Natural killer cell (primary cell): ENCODE measurements at places on chromosomes 2 and 18. TPM values are rescaled to one million over a fixed set of nuclear protein-coding genes. Genes with fewer than 3 reads are reported as not detected.

- H3K4me3 ChIP-seq = no peak overlapping the region
- no peaks in the 10 kb centered on the region for H3K36me3 ChIP-seq
- H3K27ac ChIP-seq = no peak overlapping the region
Observed at GRCh38 chr18:35835833-35836232, 136.6 kb upstream of the RMP24 start.

DNA sequence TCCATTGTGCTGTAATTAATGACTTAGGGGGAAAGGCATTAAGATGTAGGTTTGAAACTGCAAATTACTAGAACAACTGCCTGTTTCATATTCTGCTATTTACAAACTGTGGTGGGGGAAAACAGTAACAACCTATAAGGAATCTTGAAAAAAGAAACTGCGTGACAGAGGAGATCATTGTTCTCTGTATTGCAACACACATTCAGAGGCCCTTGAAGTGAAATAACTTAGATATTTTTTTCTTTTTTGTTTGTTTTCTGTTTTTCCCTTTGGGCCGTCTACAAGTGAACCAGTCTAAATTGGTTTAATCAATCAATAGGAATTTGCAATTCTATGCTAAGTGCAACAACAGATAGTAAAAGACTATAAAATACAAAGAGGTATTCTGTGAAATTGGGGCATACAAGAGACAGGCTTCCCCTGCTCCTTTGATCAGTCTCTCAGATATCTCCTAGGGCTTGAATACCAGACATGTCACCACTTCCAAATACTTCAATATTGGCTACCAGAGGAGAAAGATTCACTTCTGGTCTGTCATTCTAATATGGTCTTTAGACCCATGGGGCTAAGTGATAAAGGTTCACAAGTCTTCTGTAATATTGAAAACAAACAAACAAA lies 2055.1 kb upstream of the CELF4 start:
- H3K4me3 ChIP-seq = no peak overlapping the region
- H3K27me3 ChIP-seq = no peaks in the 10 kb centered on the region
- no peak for DNase-seq
- H3K4me1 ChIP-seq = no peaks in the 10 kb centered on the region

GRCh38 chr2:170235860-170236679 lies 58.1 kb downstream of the MYO3B start:
- H3K27ac ChIP-seq = no peak overlapping the region
- no peak for DNase-seq
- no peaks in the 10 kb centered on the region for H3K36me3 ChIP-seq
- H3K27me3 ChIP-seq = no peaks in the 10 kb centered on the region

GRCh38 chr2:120432976-120433815 lies 87.3 kb downstream of the INHBB start:
- H3K4me1 ChIP-seq = no peaks in the 10 kb centered on the region
- no peak overlapping the region for H3K4me3 ChIP-seq
- H3K36me3 ChIP-seq = no peaks in the 10 kb centered on the region

- no peak overlapping the region for H3K27ac ChIP-seq
- no peak for DNase-seq
- no peaks in the 10 kb centered on the region for H3K4me1 ChIP-seq
- H3K4me3 ChIP-seq = no peak overlapping the region
- H3K27me3 ChIP-seq = no peaks in the 10 kb centered on the region
Observed at GRCh38 chr2:173659509-173659908, 304.8 kb downstream of the CDCA7 start.

- DNase-seq = no peak
- no peaks in the 10 kb centered on the region for H3K36me3 ChIP-seq
- no peaks in the 10 kb centered on the region for H3K4me1 ChIP-seq
- no peaks in the 10 kb centered on the region for H3K27me3 ChIP-seq
Observed at GRCh38 chr2:170885130-170885791, 43.8 kb upstream of the GORASP2 start.

DNA sequence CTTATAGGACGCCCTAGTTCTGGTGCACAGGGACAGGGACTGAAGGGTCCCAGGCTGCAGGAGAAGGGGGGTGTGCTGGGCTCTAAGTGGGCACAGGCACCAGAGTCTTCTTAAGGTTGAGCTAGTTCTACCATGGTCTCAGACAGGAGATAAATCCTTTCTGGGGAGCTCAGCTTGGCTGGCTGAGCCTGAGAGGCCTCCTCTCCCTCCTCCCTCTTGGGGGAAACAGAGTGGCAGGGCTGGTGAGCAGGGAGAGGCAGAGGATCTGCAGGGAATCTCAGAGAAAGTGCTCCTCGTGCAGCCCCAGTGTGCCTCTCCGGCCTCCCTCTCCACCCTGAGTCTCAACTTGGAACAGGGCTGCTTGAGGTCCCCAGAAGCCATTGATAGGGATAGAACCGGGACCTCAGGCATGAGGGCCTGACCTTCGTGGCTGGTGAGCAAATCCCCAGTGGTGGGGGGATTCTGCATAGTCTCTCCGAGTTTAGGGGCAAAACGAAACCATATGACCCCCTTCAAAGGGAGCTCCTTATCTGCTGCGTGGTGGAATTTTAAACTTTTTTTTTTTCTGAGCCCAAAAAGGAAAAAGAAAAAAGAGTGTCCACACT lies 2.0 kb downstream of the GDF7 start:
- H3K27me3 ChIP-seq = peaks cover 53% of the 10 kb centered on the region
- no peak overlapping the region for H3K27ac ChIP-seq
- no peak for DNase-seq
- H3K36me3 ChIP-seq = no peaks in the 10 kb centered on the region
- H3K4me3 ChIP-seq = no peak overlapping the region

- no peak overlapping the region for H3K4me3 ChIP-seq
- no peaks in the 10 kb centered on the region for H3K4me1 ChIP-seq
- H3K27me3 ChIP-seq = no peaks in the 10 kb centered on the region
- no peak overlapping the region for H3K27ac ChIP-seq
- DNase-seq = no peak
Observed at GRCh38 chr18:7417727-7418126, 149.4 kb upstream of the PTPRM start.

GRCh38 chr2:219697811-219698747 lies 70.6 kb downstream of the SLC4A3 start:
- peaks cover 3% of the 10 kb centered on the region for H3K27me3 ChIP-seq
- no peaks in the 10 kb centered on the region for H3K4me1 ChIP-seq
- H3K27ac ChIP-seq = no peak overlapping the region
- H3K4me3 ChIP-seq = no peak overlapping the region
- no peak for DNase-seq

- H3K4me3 ChIP-seq = no peak overlapping the region
- H3K36me3 ChIP-seq = no peaks in the 10 kb centered on the region
- no peaks in the 10 kb centered on the region for H3K4me1 ChIP-seq
- no peak for DNase-seq
Observed at GRCh38 chr2:197596766-197597165, 78.6 kb downstream of the RFTN2 start.

- peaks cover 18% of the 10 kb centered on the region for H3K4me1 ChIP-seq
- H3K36me3 ChIP-seq = no peaks in the 10 kb centered on the region
- peaks cover 2% of the 10 kb centered on the region for H3K27me3 ChIP-seq
- no peak overlapping the region for H3K4me3 ChIP-seq
Observed at GRCh38 chr2:219643788-219644398, 16.5 kb downstream of the SLC4A3 start.

DNA sequence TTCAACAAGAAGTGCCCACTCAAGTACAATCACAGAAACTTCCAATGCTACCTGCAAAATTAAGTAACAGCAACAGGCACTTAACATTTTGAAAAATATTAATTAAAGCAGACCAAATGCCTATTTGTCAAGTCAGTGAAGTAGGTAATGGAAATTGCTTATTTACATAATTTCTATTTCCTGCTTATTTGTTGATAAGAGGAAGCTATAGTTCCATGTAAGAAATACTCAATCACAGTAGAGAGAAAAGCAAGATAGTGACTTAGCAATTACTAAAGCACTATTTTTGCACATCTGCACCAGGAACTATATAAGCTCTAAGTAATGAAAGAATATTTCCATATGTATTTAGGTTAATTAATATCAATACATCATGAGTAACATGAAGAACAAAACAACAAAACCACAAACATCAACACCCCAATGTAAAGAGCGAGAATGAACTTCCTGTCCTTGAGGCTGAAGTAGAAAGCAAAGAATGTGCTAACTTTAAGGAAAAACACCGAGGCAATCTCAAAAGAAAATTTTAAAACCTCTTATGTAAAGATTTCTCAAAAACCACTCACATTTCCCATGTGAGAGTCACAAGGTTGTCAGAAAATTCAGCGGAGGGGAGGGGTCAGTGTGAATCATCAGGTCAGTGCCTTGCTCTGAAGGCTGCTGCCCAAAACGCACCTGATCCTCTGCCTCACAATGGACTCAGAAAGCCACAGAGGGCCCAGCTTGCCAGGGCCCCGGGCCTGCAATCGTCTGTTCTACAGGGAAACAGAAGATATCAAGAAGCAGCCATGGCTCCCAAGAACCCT lies 12.5 kb downstream of the NPC1 start:
- peaks cover 20% of the 10 kb centered on the region for H3K36me3 ChIP-seq
- no peaks in the 10 kb centered on the region for H3K27me3 ChIP-seq
- no peak overlapping the region for H3K4me3 ChIP-seq
- peak; percentile 49 for DNase-seq
- peaks cover 67% of the 10 kb centered on the region for H3K4me1 ChIP-seq

GRCh38 chr2:236176417-236176816 lies 8.2 kb upstream of the GBX2 start:
- no peak overlapping the region for H3K27ac ChIP-seq
- peaks cover 13% of the 10 kb centered on the region for H3K4me1 ChIP-seq
- no peak for DNase-seq
- H3K4me3 ChIP-seq = no peak overlapping the region

DNA sequence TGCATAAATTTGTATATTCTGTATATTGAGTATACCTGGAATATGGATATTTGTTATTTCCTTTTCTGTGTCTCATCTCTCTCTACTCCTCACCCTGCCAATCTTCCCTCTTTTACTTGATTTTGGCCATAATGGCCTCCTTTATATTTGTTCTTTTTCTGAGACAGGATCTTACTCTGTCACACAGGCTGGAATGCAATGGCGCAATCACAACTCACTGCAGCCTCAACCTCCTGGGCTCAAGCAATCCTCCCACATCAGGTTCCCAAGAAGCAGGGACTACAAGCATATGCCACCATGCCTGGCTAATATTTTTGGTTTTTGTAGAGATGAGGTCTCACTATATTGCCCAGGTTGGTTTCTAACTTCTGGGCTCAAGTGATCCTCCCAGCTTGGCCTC lies 30.5 kb downstream of the PREPL start:
- H3K27ac ChIP-seq = no peak overlapping the region
- peaks cover 25% of the 10 kb centered on the region for H3K36me3 ChIP-seq
- no peaks in the 10 kb centered on the region for H3K4me1 ChIP-seq
- no peaks in the 10 kb centered on the region for H3K27me3 ChIP-seq
- DNase-seq = no peak

GRCh38 chr2:132496555-132496954 lies 80.0 kb downstream of the GPR39 start:
- H3K27ac ChIP-seq = no peak overlapping the region
- H3K4me1 ChIP-seq = no peaks in the 10 kb centered on the region
- H3K27me3 ChIP-seq = no peaks in the 10 kb centered on the region
- no peak for DNase-seq
- no peak overlapping the region for H3K4me3 ChIP-seq

GRCh38 chr18:8468191-8468590 lies 141.0 kb upstream of the RAB12 start:
- no peaks in the 10 kb centered on the region for H3K36me3 ChIP-seq
- H3K27ac ChIP-seq = no peak overlapping the region
- no peak overlapping the region for H3K4me3 ChIP-seq
- H3K27me3 ChIP-seq = no peaks in the 10 kb centered on the region
- no peaks in the 10 kb centered on the region for H3K4me1 ChIP-seq

GRCh38 chr2:240913810-240914644 lies 7.9 kb downstream of the CROCC2 start:
- no peak overlapping the region for H3K4me3 ChIP-seq
- no peak overlapping the region for H3K27ac ChIP-seq

GRCh38 chr2:188196343-188197008 lies 95.2 kb upstream of the GULP1 start:
- DNase-seq = no peak
- H3K36me3 ChIP-seq = no peaks in the 10 kb centered on the region
- H3K4me1 ChIP-seq = no peaks in the 10 kb centered on the region
- H3K4me3 ChIP-seq = no peak overlapping the region
- H3K27me3 ChIP-seq = no peaks in the 10 kb centered on the region

GRCh38 chr2:72915907-72916742 lies 1.2 kb upstream of the EMX1 start:
- peak; percentile 60 for DNase-seq
- no peak overlapping the region for H3K27ac ChIP-seq
- no peaks in the 10 kb centered on the region for H3K36me3 ChIP-seq
- H3K27me3 ChIP-seq = peaks cover 74% of the 10 kb centered on the region

DNA sequence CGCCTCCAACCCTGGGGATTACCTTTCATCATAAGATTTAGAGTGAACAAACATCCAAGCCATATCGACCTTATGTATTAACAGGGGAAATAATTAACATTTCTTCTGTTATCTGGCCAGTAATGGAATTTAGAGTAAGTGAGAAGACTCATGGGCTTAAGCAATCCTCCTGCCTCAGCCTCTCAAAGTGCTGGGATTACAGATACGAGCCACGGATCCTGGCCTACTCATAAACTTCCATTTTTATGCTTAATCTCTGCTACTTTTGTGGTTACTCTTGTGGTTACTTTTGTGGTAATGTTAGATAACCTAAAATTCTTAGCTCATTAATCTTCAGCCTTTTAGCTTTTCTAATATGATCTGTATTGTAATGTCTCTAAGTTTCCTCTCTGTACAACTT lies 159.3 kb upstream of the SLC8A1 start:
- no peaks in the 10 kb centered on the region for H3K36me3 ChIP-seq
- no peaks in the 10 kb centered on the region for H3K4me1 ChIP-seq
- H3K27ac ChIP-seq = no peak overlapping the region
- no peak overlapping the region for H3K4me3 ChIP-seq
- no peak for DNase-seq
- H3K27me3 ChIP-seq = no peaks in the 10 kb centered on the region

- no peaks in the 10 kb centered on the region for H3K27me3 ChIP-seq
- no peak overlapping the region for H3K27ac ChIP-seq
- H3K4me3 ChIP-seq = no peak overlapping the region
Observed at GRCh38 chr2:220775856-220776488, 796.1 kb downstream of the EPHA4 start.

- H3K4me1 ChIP-seq = no peaks in the 10 kb centered on the region
- no peaks in the 10 kb centered on the region for H3K36me3 ChIP-seq
- H3K27me3 ChIP-seq = no peaks in the 10 kb centered on the region
- no peak overlapping the region for H3K4me3 ChIP-seq
- H3K27ac ChIP-seq = no peak overlapping the region
- DNase-seq = no peak
Observed at GRCh38 chr2:238635647-238636051, 208.9 kb downstream of the ASB1 start.

Gene VIL1
- total RNA-seq = 1.8 TPM

Gene CD28
- 3.5 TPM for total RNA-seq

Gene GPBAR1
- 2.6 TPM for total RNA-seq

Gene ZAP70
- total RNA-seq = 954 TPM

Gene SCN3A
- total RNA-seq = not detected

Gene KLHL30
- not detected for total RNA-seq

Gene VSNL1
- not detected for total RNA-seq

Gene CRYGA
- total RNA-seq = not detected

Gene COMMD1
- total RNA-seq = 27.2 TPM

Gene DYSF
- 12.4 TPM for total RNA-seq

Gene TMEM163
- total RNA-seq = 10.3 TPM

Gene SNRNP200
- 236 TPM for total RNA-seq

Gene PCARE
- total RNA-seq = not detected

Gene SALL3
- total RNA-seq = not detected
